ENCODE measurements at places on chromosomes 7 and 10. TPM values are rescaled to one million over a fixed set of nuclear protein-coding genes. Genes with fewer than 3 reads are reported as not detected.

DNA sequence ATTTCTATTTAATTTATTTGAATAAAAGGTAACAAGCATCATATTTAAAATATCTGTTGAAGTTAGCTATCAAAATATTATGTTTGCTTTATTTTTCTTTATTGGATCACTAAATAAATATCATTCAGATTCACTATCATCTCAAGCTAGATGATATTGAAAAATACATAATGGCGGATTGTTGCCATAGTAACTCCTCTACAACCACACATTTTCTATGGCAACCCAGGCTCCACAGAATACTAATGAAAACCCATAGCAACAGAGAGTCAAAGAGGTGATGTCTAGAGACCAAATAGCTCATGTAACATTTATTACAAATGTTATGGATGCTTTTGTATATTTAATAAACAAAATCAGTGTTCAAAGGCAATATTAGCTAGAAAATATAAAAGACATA is 148.9 kb upstream of the CDK1 start:
- no peak for DNase-seq

DNA sequence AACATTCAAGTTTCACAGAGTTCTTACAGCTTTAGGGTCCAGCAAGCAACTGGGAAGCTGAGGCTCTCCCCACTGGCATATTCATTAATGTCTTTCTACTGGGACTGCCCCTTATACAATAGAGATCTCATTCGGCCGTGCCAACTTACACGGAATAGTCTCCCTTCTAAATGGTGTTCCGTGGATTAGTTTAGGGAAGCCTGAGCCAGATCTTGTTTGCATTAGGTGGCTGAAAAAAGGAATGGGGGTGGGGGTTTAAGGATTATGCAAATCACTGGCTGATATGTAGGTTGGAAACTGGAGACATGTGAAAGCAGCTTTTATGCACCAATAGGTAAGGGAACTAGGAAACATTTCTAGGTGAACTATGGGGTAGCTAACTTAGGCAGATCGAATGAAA is 218.3 kb downstream of the TRIL start:
- DNase-seq, result no peak

DNA sequence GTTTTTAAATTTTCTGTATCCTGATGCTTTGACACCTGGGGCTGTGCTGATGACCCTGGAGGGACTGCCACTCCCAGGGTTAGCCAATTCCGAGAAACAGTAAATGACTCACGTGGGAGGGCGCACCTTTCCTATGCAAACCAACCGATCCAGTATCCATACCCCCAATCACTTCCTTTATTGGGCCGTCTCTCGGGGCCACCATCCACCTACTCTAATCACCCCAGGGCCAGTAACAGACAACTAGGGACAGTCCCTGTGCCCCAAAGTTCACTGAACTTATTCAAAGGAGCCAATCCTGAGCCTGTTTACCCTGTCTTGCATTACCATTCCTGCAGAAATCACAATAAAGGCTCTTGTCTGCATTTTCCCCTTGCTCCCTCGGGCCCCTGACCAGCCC is 6.6 kb upstream of the LGI1 start:
- DNase-seq, result no peak

GRCh38 chr10:110344622-110345021 is 39.9 kb upstream of the SMNDC1 start:
- DNase-seq, result no peak

DNA sequence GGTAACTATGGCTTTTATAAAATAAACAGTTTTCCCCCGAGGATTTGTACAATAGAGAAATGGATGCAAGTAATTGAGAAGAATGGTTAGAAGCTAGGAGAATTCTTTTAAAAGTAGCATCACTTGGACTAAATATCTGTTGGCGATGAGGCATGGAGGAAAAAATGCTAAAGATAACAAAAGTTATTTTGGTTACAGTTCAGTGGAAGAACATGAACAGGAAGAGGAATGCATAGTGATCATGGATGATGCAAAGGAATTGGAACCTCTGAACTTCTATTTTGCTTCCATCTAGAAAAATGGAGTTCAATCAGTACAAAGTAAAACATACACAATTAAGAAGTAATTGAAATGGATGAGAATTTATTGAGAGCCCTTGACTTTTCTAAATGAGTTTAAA is 32.9 kb downstream of the ENTPD1 start:
- peak; percentile 22 for DNase-seq

DNA sequence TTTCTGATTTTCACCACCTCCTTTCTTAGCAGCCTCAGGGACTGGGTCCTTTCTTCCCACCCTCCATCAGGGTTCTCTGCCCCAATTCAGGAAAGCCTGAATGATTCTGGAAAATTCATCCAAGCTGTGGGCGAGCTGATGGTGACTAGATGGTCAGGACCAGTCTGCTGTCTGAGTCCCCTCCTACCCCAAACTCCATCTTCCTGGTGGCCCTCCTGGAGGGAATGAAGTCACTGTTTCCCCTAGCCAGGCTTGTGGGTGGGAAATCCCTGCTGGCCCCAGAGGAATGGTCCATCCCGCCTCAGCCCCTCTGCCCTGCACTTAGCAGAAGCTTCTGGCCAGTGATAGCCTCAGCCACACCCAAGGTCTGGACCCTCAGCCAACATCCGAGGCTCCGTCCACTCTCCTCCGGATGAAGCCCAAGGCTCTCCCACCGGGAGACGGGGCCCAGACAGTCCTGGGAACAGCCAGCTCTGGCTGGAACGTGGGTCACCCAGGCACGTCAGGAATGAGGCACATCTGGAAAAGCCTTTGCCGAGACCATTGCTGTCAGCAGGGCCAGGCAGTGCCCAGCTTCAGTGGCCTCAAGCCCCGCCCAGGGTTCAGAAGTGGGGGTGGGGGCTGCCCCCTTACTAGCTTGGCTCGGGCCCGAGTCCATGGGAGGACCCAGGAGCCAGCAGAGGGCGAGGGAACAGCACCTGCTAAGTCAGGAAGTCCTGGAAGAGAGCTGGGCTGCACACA is 4.0 kb upstream of the AQP1 start:
- DNase-seq, result peak; percentile 32

CYP3A4 gene
- total RNA-seq, result not detected

AOAH gene
- total RNA-seq, result not detected

FGFBP3 gene
- 0.97 TPM for total RNA-seq

C10orf95 gene
- not detected for total RNA-seq

Data from fibroblast of villous mesenchyme (primary cell).